D721Med (cell line): ENCODE measurements at places on chromosomes 13 and 19.

DNA sequence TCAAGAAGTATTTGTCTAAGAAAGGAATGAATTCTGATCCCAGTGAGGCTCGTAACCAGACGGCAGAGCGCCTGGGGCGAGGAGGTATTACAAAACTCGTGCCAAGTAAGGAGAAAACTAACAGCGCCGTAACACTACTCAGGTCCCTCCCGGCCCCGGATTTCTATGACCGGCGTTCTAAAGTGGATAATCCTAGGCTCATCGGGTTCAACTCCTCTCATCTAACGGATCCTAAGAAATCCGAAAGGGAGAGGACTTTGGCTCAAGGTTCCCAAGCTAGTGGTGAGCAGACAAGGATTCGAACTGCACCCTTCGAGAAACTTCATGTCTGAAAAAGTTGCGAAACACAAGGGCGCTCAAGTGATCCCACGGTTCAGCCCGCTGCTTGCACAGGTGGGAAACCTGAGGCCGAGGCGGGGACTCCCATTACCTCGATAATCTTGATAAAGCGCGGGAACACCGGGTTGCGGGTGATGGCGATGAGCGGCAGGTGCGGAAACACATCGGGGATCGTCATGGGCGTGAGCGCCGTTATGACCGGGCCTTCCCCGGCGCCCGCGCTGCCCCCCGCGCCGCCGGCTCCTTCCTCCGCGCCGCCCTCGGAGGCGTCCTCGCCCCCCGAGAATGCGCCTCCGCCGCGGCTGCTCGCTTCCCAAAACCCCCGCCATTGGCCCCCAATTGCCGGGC is 529 bp downstream of the LONP1 start:
- DNase-seq, result no peak

GRCh38 chr19:38277969-38278680 is 13.8 kb downstream of the SPINT2 start:
- no peak for DNase-seq

DNA sequence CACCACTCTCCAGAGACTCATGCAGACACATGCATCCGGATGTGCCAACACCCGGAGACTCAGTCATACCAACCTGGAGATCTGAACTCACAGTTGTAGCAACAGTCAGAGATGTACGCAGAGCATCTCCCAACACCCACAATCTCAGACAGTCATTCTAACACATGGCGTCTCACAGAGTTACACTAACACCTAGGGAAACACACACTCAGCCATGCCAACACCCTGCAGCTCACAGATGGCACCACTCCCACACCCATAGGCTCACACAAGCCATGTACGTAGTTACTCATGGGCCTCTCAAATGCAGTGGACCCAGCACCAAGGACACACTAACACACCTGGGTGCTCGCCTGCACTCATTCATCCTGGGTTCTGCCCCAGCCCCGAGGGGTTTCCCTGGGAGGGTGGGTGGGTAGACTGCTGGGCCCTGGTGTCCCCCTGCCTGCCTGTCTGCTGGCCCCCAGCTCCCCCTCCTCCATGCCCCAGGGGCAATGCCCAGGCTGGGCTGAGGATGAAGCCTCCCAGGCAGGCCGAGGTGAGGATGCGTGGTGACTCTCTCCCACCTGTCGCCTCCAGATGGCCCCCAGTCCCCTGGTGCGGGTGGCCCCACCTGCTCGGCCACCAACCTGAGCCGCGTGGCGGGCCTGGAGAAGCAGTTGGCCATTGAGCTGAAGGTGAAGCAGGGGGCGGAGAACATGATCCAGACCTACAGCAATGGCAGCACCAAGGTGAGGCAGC is 10.0 kb downstream of the PKN1 start:
- DNase-seq, result no peak

DNA sequence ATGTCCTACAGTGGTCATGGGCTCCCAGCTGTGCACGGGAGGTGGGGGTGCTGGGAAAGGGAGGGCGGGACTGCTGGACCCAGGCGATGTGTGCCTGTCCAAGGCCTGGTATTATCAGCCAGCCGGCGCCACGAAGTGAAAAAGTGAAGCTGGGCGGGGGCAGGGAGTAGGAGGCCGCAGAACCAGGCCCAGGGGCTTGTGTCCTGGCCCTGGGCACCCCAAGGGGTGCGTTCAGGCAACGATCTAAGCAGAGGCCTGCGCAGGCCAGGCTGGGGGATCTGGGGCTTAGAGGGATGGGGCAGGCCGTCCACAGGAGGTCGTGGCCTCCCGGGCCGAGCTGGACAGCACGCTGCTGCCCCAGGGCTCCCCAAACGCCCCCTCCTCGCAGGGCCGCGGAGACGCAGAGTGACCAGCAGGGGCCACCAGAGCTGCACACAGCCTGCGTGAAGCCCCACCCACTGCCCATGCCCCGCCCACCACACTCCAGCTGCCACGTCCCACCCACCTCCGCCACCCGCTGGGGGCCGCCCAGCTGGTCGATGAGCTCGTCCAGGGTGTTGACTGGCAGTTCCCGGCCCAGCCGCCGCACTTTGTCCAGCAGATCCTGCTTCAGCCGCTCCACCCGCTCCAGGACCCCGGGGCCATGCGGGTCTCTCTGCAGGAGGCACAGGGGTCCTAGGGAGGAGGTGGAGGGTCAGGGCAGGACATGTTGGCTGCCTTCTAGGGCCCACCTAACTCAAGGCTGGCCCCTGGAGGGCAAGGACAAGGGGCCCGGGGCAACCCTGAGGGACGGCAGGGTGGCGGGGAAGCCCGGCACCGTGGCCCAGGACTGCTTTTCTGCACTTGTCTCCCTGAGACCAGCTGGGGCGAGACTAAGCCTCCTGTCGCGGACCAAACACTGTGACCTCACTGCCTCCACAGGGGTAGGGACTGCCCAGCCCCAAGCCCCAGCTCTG is 9.5 kb downstream of the GPX4 start:
- peak; percentile 100 for DNase-seq

- DNase-seq, result peak; percentile 72
These were observed at the start of gene FGF9 for GRCh38 chr13:21670883-21671619. Gene FGF9, plus strand, starts transcription at chr13:21671073. Its CDS starts 840 bp downstream, at chr13:21671913.

GRCh38 chr13:23966691-23967615 is 69.7 kb upstream of the C1QTNF9B start:
- DNase-seq, result no peak

GRCh38 chr13:105972811-105973590 is 562.5 kb downstream of the EFNB2 start:
- DNase-seq, result no peak

DNA sequence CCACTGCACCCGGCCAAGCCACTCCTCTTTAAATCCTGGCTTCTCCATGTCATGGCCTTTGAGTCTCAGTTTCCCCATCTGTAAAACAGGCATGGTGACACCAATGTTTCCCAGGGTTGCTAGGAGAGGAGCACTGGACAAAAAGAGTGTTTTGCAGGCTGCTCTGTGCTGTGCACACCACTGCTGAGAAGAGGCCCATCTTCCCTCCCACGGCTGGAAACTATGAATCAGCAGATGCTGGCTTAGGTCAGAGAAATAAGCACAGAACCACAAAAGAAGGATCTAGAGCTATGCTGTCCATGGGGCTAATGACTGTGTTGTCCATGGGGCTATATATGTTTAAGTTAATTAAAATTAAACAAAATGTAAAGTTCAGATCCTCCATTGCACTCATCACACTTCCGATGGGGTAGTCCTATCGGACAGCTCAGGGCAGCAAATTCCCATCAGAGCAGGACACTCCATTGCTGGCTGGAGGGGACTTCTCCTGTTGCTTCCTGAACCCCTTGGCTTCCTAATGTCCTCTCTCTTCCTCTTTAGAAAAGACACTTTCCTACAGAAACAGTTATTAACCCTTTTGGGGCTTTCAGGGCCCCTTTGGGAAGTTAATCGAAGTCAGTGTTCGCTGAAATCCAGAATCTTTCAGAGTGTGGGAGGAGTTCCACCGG is 37.1 kb downstream of the TSHZ3 start:
- no peak for DNase-seq

- DNase-seq, result peak; percentile 51
These were observed 11.0 kb downstream of the CTU1 start for GRCh38 chr19:51097166-51097738.

DNA sequence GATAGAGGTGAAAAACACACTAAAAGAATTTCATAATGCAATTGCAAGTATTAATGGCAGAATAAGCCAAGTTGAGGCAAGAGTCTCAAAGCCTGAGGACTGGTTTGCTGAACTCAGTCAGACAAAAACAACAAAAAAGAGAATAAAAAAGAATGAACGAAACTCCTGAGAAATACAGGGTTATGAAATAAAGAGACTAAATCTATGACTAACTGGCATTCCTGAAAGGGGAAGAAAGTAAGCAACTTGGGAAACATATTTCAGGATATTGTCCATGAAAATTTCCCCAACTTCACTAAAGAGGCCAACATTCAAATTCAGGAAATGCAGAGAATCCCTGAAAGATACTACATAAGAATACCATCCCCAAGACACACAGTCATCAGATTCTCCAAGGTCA is 47.8 kb downstream of the UBL3 start:
- no peak for DNase-seq

DNA sequence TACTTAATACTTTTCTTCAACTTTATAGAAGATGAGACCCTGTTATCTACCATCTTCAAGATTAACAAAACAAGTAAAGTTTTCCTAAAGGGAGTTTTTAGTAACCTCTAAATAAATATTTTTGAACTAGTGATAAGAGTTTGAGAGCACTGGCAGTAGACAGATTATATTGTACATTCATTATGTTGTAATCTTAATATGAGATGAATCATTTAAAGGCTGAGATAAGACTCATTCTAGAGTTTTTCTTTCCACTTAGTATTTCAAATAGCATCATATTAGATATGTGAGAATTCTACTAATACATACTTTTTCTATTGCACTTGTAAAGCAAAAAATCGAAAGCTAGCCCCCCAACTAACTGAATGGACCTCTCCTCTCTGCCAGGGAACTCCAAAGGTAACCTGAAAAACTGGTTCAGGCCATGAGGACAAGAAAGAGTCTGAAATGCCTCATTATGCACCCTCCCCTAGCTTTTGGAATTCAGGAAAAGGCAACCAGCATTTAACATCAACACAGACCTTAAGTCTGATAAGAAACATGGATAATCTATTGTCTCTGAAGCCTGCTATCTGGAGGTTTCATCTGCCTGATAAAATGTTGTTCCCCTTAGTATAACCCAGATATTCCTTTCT is 875.4 kb upstream of the SLC10A2 start:
- no peak for DNase-seq

GRCh38 chr19:18045307-18046050 is 37.5 kb downstream of the ARRDC2 start:
- DNase-seq, result no peak

DNA sequence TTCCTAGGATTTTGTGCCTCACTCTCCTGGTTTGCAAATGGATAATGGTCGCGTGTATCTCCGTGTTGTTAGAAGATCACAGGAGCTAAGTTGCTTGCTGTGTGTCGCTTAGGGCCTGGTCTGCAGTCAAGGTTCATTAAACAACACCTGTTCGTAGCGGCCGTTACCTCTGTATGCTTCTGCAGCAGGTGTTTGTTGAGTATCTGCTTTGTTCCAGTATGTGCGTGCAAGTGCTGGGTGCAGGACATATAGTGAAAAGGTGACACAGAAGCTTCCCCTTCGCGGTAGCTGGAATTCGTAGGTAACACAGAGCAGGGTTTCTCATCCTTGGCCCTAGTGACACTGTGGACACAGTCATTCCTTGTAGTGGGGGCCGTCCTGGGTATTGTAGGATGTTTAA is 5.4 kb downstream of the MED25 start:
- DNase-seq, result no peak

DNA sequence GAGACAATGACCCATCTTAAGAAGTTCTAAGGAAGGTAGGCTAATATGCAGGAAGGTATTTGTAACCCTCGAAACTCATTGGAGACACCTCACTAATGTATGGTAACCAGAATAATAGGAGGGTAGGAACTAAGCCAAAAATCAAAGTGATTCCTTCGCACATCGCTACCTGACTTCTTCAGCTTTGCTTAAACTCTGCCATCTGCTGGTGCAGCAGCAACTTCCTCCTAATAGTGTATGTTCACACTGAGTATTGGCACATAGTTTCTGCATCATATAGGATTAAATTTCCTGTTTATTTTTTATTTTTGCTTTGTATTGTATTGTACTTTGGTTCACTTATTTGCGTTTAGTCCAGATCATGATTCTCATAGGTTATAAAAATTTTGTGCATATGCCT is 676.2 kb downstream of the GPC5 start:
- no peak for DNase-seq

DNA sequence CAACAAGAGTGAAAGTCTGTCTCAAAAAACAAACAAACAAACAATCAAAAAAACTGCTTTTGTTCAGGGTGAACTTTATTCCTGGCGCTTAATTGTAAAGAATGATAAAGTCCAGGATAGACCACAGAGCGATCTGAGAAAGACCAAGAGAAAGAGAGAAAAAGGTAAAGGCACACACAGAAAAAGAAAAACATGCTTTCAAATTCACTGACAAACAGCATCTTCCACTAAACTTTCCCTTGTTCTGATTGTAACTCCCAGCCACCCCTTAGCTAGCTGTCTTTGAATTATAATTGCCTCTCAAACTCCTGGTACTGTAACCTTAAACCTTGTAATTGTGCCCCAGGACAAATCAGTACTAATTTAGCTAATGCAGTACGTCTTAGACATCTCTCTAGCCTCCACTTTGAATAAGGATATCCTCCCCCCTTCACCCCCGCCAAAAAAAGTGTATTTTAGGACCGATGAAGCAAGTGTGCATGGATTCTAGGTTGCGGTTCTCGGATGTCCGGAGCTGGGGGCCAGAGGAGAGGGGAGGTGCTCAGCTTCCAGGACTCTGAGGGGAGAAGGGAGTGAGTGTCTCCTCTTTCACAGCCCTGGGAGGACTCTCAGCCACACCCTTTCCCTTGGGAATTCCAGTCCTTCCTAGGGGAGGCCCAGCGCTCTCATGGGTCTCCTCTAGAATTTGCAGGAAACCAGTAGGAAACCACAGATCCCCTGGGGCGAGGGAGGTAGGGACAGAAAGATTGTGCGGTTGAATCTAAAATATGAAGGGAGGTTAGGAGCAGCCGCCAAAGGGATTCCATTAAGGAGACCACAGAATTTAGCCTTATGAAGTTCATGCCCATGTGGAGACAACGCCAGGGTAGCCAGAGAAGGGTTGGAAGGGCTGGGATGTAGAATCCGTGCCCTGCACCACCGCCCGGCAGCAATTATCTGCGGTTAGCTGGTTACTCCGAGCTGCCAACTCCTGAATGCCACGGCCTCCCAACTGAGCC is 19.7 kb downstream of the ZNF536 start:
- DNase-seq, result no peak

DNA sequence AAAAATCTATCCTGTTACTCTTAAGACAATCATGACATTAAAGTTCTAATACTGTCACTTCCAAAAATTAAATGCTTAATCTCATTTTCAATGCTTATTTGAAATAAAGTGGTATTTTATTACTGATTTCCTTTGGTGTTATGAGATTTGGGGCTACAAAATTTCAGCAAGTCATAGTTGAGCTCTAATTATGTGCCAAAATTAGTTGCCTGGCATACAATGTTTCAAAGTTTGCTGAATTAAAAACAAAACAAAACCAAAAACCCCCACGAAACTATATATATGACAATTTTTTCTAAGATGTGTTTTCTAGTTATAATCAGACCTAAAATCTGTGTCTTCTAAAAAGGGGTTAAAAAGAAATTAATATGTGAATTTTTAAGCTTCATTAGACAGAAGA is 62.2 kb downstream of the KCNRG start:
- DNase-seq, result no peak

GRCh38 chr13:55155046-55155445 is 1985.7 kb upstream of the PRR20A start:
- no peak for DNase-seq
